ENCODE measurements at places on chromosomes 12 and 14.

DNA sequence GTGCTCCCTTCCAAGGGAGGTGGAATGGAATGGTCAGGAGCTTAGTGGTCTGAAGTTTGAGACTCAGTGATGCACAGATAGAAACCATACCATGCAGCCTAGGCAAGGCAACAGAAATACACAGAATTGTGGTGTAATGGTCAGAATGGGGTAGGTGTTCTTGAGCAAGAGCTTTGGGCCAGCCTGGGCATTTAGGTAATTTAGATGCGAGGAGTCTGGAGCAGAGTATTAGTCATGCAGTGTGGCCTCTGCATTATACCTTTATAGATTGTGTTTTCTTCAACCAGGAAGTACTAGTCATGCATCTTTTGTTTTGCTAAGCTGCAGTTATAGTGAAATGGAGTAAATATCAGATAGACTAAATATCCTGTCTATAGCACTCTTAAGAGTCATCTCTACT lies 118.3 kb downstream of the DAAM1 start:
- DNase-seq: no peak

DNA sequence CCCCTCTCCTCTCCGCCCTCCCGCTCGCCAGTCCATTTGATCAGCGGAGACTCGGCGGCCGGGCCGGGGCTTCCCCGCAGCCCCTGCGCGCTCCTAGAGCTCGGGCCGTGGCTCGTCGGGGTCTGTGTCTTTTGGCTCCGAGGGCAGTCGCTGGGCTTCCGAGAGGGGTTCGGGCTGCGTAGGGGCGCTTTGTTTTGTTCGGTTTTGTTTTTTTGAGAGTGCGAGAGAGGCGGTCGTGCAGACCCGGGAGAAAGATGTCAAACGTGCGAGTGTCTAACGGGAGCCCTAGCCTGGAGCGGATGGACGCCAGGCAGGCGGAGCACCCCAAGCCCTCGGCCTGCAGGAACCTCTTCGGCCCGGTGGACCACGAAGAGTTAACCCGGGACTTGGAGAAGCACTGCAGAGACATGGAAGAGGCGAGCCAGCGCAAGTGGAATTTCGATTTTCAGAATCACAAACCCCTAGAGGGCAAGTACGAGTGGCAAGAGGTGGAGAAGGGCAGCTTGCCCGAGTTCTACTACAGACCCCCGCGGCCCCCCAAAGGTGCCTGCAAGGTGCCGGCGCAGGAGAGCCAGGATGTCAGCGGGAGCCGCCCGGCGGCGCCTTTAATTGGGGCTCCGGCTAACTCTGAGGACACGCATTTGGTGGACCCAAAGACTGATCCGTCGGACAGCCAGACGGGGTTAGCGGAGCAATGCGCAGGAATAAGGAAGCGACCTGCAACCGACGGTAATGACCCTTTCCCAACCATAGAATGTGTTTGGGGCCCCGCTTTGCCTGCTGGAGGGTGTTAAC lies 615 bp downstream of the CDKN1B start:
- DNase-seq: no peak

DNA sequence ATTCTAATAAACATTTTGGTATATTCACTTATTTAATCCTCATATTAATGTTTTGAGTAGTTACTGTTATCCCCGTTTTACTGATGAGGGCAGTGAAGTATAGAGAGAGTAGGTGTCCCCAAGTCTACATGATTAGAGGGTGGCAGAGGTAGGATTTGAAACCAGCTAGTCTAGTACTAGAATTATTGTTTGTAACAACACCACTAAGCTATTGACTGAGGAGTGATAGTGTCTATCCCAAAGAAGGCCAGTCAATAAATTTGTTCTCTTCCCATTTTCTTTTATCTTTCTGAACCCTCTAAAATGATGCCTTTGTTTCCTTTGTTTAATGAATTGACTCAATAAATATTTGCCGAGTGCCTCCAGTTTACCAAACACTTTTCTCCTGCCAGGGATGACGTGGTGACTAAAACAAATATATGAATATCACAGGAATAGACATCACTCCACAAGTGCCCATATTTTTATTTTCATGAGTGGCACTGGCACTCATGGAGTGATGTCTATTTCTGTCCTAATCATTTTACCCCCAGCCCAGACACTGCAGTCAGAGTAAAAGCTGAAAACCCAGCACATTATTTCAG lies 247.5 kb downstream of the SLC16A7 start:
- no peak for DNase-seq

DNA sequence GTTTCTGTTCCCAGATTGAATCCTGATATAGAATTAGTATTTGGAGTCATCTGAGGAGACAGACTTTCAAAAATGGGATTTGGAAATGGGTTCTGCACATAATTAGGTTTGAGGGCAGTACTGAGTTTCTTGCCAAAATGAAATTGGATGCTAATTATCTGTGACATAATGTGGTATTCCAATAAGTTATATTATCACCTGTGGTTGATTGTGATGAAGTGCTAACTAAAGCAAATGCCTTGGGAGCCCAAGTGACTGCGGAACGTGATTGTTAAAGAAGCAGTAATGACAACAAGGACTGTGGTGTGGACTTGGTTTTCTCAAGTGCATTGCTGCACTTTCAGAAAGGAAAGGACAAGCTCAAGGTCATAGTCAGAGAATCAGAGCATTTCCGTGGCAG lies 337.0 kb downstream of the IPO8 start:
- no peak for DNase-seq

- DNase-seq: no peak
These were observed 46.6 kb upstream of the NR1H4 start for GRCh38 chr12:100427078-100427477.

- no peak for DNase-seq
These were observed 11.8 kb downstream of the P2RX7 start for GRCh38 chr12:121144416-121144914.

- DNase-seq: no peak
These were observed 2.0 kb downstream of the DENND5B start for GRCh38 chr12:31588976-31589375.

- no peak for DNase-seq
These were observed 57.5 kb downstream of the DENND5B start for GRCh38 chr12:31533470-31533869.

DNA sequence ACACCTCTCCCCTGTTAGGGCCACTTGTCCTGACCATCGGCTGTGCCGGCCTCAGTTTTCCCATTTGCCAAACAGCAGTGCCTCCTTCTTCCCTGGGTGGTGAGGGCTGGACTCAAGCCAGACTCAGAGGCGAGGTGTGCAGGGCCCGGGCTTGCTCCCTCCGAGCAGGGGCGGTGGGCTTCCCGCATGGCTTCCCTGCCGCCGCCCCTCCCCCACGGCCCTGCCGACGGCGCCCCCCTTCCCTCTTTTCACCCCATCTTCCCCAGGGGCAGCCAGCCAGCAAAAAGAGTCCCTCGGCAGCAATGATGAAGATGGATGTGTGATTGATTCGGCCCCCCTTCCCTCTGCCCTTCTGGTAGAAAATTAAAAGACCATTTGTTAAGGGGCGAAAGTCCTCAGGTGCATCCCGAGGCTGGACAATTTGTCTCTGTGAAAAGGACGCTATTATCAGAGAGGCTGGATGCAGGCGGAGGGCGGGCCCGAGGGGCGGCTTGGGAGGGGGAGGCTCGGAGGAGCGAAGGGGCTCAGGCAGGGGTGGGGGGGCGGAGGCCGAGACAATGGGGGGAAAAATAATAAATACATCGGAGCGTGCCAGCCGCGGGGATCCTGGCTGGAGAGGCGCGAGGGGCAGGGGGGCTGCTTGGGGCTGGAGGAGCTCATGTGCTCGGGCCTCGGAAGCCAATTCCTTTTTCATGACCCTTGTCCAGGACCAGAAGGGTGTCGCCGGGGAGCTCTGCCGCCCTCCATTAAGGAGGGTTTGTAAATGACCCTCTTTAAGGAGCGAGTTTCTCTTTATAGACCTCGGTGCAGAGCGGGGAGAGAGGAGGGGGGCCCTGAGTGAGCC lies 48.0 kb upstream of the LHX5 start:
- no peak for DNase-seq

DNA sequence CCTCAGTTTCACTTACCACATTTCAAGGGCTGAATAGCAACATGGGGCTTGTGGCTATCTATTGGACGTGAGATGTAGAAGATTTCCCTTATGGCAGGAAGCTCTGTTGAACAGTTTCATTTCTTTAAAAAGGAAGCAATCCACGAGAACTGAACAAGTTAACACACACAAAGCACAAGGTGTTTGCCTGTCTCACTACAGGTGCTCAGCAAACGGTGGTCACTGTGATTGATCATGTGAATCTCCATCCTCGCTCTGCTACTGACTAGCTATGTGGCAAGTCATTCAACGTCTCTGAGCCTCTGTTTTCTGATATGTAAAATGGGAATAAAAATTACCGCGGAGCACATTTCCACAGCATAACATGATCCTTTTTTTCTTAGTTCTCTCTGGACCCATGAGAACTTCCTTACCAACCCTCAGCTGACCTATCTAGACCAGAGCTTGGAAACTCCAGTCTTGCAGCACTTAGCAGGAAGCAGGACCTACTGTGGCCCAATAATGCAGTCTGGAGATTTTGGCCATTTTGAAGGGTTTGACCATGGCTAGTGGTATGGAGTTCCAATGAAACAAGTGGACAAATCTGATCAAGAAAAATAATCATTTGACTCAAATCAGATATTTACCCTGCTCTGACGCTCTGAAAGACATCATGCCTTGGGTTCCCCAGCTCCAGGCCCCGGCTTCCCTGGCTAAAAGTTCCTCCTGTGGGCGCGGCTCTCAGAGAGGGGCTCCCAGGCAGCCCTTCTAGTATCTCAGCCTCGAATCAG lies 278.8 kb downstream of the ZFP36L1 start:
- no peak for DNase-seq

DNA sequence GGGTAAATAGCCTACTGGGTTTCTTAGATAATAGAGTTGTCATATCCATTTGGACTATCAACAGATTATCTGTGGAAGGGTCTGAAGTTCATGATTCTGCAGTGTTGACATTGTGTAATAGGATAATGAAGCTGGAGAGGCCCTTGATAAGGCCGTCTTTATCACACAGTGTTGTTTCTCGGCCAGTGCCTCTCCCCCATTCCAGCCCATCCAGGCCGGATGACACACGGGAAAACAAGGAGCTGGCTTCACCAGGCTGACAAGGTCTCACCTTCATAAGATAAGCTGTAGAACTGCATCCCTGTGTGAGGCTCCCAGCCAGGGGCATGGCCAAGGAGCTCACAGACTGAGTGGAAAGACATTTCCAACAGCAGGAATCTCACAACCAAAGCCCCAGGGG lies 8.7 kb upstream of the EML1 start:
- DNase-seq: no peak

- no peak for DNase-seq
These were observed 10.4 kb downstream of the KLRB1 start for GRCh38 chr12:9597365-9597764.

GRCh38 chr12:12333407-12334366 lies 16.4 kb downstream of the MANSC1 start:
- no peak for DNase-seq

DNA sequence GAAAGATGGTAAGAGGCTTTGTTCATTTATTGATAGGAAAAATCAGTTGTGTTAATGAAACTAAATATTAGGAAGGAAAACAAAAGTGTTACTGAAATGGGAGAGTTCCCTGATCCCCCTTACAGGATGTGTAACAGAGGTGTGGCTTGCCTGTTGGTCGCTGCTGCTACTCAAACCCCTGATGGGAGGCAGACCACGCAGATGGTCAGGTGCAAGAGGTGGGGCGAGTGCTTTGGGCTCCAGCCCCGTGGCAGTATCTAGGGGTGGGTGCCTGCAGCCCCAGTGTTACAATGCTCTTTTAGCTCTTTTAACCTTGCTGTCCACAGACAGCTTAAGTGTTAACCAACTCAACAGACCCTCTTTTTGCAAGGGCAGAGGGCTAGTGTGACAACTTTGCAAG lies 319.6 kb upstream of the DCN start:
- no peak for DNase-seq

- DNase-seq: no peak
These were observed 788 bp downstream of the SFSWAP start for GRCh38 chr12:131711551-131712205.

GRCh38 chr12:72989458-72989947 lies 717.3 kb downstream of the TRHDE start:
- no peak for DNase-seq

DNA sequence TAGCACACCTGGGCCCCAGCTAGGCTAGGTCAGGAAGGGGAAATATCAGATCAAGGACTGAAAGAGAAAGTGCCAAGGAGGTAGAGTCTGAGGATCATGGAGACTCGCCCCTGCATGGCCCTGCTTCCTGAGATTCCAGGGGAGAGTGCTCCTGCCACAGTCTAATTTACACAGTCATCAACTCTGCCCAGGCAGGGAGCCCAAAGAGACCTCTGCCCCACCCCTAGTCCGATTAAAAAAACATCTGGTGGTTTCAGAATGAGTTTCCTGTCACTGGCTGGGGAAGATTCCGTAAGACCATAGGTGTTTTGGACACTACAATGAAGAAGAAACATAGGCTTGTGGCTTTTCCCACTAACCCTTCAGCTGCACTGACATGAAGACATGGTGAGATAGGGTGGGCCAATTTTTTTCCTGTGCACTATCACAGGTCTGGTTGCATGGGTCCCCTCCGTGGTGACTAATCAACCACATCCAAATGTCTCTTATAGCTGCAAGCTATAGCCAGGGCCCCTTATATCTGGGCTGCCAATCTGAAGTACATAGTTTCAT lies 31.5 kb upstream of the GZMB start:
- DNase-seq: no peak

GRCh38 chr12:31261744-31262143 lies 64.2 kb downstream of the SINHCAF start:
- no peak for DNase-seq

GRCh38 chr12:80837342-80837978 lies 100.3 kb downstream of the LIN7A start:
- DNase-seq: peak; percentile 57

GRCh38 chr12:64694130-64695040 lies 64.8 kb downstream of the GNS start:
- DNase-seq: no peak

- DNase-seq: peak; percentile 36
These were observed 140.5 kb downstream of the AKAP6 start for GRCh38 chr14:32469388-32470160.

DNA sequence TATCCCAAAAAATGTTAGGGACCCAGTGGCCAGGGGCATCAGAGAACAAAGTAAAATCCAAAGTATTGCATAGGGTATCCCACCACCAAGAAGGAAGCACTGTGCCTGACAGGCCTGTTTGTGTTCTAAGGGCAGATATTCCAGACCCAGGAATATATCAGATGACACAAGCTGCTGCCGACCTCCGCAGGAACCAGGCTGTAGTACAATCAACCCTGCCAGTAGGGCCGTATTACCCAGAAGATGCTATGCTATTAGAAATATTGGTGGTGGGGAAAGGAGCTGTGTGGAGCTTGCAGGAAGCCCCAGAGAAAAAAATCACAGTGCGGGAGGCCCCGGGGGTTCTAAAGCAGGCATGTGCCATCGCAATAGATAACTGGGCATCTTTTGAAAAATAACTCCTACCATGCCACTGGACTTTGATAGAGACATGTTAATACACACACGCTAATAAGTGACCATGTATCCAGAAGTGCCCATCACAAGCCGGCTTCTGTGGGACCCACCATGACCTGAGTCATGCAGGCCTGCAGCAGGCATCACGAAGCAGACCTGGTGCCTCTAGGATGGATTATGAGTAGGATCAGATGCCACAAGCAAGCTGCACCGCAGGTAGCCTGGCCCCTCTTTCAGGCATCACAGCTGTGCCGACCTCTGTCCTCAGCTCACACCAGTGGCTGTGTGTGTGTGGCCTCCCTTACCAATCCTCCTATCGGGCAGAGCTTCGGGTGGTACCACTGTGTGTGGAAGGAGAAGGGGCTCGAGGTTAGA lies 242.7 kb downstream of the BCL11B start:
- no peak for DNase-seq

All from NCI-H460 (cell line).